ENCODE measurements at places on chromosomes 12 and 14. TPM values are rescaled to one million over a fixed set of nuclear protein-coding genes. Genes with fewer than 3 reads are reported as not detected.
A peak's percentile ranks its signal among the peaks of the same experiment; 100 is the strongest.

Gene TOMM20L
- not detected for total RNA-seq

- H3K36me3 ChIP-seq, result no peaks in the 10 kb centered on the region
- no peaks in the 10 kb centered on the region for H3K4me1 ChIP-seq
These were observed 411.6 kb downstream of the BCAT1 start for GRCh38 chr12:24537083-24537860.

DNA sequence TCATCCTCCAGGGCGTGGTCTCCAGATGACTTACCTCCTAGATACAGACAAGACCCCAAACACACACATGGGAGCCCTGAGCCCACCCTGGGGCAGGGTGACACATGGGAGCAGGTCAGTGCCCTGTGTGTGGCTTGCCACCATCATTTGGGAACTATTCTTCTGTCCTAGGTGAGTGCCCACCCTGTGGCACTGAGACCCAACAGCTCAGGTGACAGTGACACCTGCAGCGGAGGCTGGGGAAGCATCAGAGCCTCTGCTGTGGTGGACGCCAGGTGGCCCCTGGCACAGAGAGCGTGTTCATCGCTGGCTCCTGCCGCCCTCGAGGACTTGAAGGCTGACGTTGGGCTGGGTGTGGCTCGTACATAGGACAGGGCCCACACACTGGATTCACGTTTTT, 23.0 kb downstream of the SFSWAP start:
- no peaks in the 10 kb centered on the region for H3K4me1 ChIP-seq
- no peak overlapping the region for H3K27ac ChIP-seq
- peaks cover 38% of the 10 kb centered on the region for H3K36me3 ChIP-seq
- DNase-seq, result no peak
- H3K27me3 ChIP-seq, result no peaks in the 10 kb centered on the region

Gene KRT77
- total RNA-seq, result not detected

Gene MYF5
- not detected for total RNA-seq

DNA sequence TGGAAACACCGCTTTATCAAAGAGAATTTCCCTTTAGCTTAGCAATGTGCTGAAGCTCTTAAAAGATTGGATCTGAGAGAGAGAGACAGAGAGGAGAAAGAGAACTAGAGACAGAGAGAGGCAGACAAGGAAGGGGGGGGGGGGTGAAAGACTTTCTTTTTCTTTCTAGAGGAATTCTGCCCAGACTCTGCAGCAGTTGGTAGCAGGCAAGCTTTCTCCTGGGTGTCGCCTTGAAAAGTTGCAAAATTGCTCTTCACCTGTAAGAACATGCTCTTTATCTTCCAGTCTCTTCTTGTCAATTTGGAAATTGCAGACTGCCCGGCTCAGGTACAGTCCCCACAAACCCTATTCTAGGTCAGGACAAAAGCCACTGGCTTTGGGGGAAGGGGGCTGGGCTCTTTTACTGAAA, 2.9 kb upstream of the OTX2 start:
- H3K4me3 ChIP-seq, result no peak overlapping the region
- DNase-seq, result no peak
- no peak overlapping the region for H3K27ac ChIP-seq
- H3K27me3 ChIP-seq, result peaks cover 76% of the 10 kb centered on the region
- H3K36me3 ChIP-seq, result peaks cover 8% of the 10 kb centered on the region

Gene SLC4A8
- 2.6 TPM for total RNA-seq

Gene TSPAN19
- total RNA-seq, result not detected

GRCh38 chr14:92755495-92755894, 7.1 kb upstream of the LGMN start:
- no peak for DNase-seq
- H3K4me3 ChIP-seq, result no peak overlapping the region
- peaks cover 35% of the 10 kb centered on the region for H3K27me3 ChIP-seq
- H3K4me1 ChIP-seq, result peaks cover 20% of the 10 kb centered on the region

GRCh38 chr14:52695481-52696091, at the start of gene ERO1A:
Gene ERO1A, minus strand, starts transcription at chr14:52695558. Its CDS starts 77 bp downstream, at chr14:52695481.
- H3K27me3 ChIP-seq, result peaks cover 1% of the 10 kb centered on the region
- H3K27ac ChIP-seq, result peak within 1 kb of the TSS; percentile 99
- H3K4me1 ChIP-seq, result peaks cover 42% of the 10 kb centered on the region
- H3K36me3 ChIP-seq, result peaks cover 13% of the 10 kb centered on the region
- H3K4me3 ChIP-seq, result peak within 1 kb of the TSS; percentile 100

GRCh38 chr12:64387197-64387816, 3.3 kb downstream of the C12orf56 start:
- H3K4me1 ChIP-seq, result peaks cover 34% of the 10 kb centered on the region
- DNase-seq, result no peak
- H3K36me3 ChIP-seq, result no peaks in the 10 kb centered on the region
- H3K4me3 ChIP-seq, result no peak overlapping the region
- peak overlapping the region; percentile 52 for H3K27ac ChIP-seq
- H3K27me3 ChIP-seq, result peaks cover 14% of the 10 kb centered on the region

- no peak within 1 kb of the TSS for H3K27ac ChIP-seq
- no peaks in the 10 kb centered on the region for H3K4me1 ChIP-seq
- no peak within 1 kb of the TSS for H3K4me3 ChIP-seq
These were observed at the start of gene ADGRD1 for GRCh38 chr12:130953771-130954543. Gene ADGRD1, plus strand, starts transcription at chr12:130953907. Its CDS starts 559 bp downstream, at chr12:130954466.

- peak overlapping the region; percentile 88 for H3K27ac ChIP-seq
- peak overlapping the region; percentile 83 for H3K4me3 ChIP-seq
These were observed 32.5 kb upstream of the PLEKHG6 start for GRCh38 chr12:6277982-6278438.

- no peak for DNase-seq
- no peak overlapping the region for H3K4me3 ChIP-seq
- H3K4me1 ChIP-seq, result no peaks in the 10 kb centered on the region
- H3K27ac ChIP-seq, result no peak overlapping the region
- no peaks in the 10 kb centered on the region for H3K36me3 ChIP-seq
- no peaks in the 10 kb centered on the region for H3K27me3 ChIP-seq
These were observed 310.2 kb downstream of the APAF1 start for GRCh38 chr12:98955284-98955683.

GRCh38 chr12:111313833-111314259, 55.0 kb downstream of the PHETA1 start:
- peak overlapping the region; percentile 58 for H3K27ac ChIP-seq
- peaks cover 6% of the 10 kb centered on the region for H3K27me3 ChIP-seq
- peaks cover 1% of the 10 kb centered on the region for H3K36me3 ChIP-seq
- H3K4me3 ChIP-seq, result no peak overlapping the region
- peaks cover 7% of the 10 kb centered on the region for H3K4me1 ChIP-seq

Gene KRT83
- total RNA-seq, result not detected

DNA sequence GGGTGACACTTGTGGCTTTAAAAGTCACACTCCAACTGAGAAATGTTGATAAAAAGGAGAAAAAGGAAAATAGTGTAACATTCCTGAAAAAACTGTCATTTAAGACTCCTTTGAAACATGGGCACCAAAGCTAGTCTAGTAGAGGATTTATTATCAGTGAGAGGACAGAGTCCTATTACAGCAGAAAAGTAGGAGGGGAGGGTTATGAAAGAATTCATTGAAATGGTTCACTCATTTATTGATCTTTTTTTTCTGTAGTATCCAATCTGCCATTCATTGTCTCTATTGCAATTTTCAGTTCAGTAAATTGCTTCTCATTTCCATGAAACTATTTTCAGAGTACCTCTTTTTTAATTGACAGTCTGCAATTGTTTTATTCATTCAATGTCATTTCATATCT, 25.4 kb downstream of the PPM1A start:
- H3K4me3 ChIP-seq, result no peak overlapping the region
- no peak for DNase-seq
- no peak overlapping the region for H3K27ac ChIP-seq
- peaks cover 17% of the 10 kb centered on the region for H3K4me1 ChIP-seq
- H3K36me3 ChIP-seq, result peaks cover 9% of the 10 kb centered on the region

- no peak overlapping the region for H3K27ac ChIP-seq
- no peaks in the 10 kb centered on the region for H3K36me3 ChIP-seq
- peaks cover 22% of the 10 kb centered on the region for H3K27me3 ChIP-seq
- H3K4me1 ChIP-seq, result no peaks in the 10 kb centered on the region
- DNase-seq, result no peak
These were observed 36.4 kb upstream of the EML1 start for GRCh38 chr14:99756796-99757195.

DNA sequence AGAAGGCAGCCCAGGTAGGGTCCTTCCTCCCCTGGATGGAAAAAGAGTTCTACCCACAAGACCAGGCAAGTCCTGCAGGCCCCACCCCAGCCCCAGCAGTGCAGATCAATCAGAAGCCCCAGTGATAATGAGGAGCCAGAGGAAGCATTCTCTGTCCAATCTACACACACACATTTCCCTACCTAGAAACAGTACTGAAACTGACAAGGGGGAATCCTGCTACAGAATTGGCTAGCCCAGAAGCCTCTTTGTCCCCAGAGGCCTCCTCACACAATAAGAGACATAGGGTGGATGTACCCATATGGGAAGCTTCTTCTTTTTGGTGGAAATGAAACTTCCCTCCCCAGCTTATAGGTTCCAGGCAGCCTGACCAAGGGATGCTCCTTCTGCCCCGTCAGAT, 9.9 kb downstream of the FSCB start:
- H3K27ac ChIP-seq, result no peak overlapping the region
- no peaks in the 10 kb centered on the region for H3K36me3 ChIP-seq
- H3K4me3 ChIP-seq, result no peak overlapping the region
- no peak for DNase-seq

GRCh38 chr12:106131676-106132075, 7.1 kb downstream of the NUAK1 start:
- H3K27ac ChIP-seq, result no peak overlapping the region
- H3K4me1 ChIP-seq, result no peaks in the 10 kb centered on the region
- no peak for DNase-seq
- no peak overlapping the region for H3K4me3 ChIP-seq

DNA sequence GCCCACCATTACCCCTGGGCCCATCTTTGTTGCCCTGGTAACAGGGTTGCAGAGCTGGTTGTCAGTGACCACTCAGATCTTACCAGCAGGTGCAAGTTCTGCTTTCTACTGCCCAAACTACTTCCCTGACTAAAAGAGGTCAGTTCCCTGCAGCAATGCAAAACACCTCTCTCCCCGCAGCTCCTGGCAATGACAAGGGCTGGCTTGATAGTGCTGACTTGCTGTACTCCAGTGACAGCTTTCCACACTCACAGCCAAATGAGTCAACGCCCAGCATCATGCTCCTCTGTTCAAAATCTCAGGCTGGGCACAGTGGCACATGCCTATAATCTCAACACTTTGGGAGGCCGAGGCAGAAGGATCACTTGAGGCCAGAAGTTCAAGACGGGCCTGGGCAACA, 90.6 kb downstream of the CIT start:
- no peak overlapping the region for H3K4me3 ChIP-seq
- no peak for DNase-seq
- H3K36me3 ChIP-seq, result peaks cover 32% of the 10 kb centered on the region
